Suppressor macrophage treated with lipopolysaccharide for 4 hours (primary cell): ENCODE measurements at places on chromosomes 12 and 14.

GRCh38 chr12:32686340-32686739 lies 7.2 kb downstream of the DNM1L start:
- no peak for DNase-seq

- no peak for DNase-seq
Observed at GRCh38 chr14:61406675-61407074, 85.3 kb downstream of the PRKCH start.

- no peak for DNase-seq
Observed at GRCh38 chr12:112752303-112752702, 39.2 kb upstream of the RPH3A start.

DNA sequence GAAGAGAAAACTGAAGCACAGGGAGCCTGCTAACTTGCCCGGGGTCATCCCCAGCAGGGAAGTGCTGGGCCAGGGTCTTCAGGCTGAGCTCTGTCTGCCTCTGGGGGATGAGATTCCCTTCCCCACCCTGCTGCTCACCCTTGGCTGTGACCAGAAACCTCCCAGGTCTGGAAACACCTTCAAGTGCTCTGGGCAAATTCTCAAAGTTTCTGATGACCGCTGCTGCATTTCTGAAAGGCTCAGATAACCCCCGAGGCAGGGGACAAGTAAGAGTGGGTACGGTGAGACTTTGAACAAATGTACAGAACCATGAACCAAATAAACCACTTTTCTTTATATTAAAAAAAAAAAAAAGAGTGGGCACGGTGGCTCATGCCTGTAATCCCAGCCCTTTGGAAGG lies 41.3 kb downstream of the LTBP2 start:
- no peak for DNase-seq
